ENCODE measurements at places on chromosomes 16 and 17.
A peak's percentile ranks its signal among the peaks of the same experiment; 100 is the strongest.

- DNase-seq, result no peak
Observed at GRCh38 chr16:11215935-11216556, 40.0 kb downstream of the SOCS1 start.

- DNase-seq, result no peak
Observed at GRCh38 chr17:68599091-68599490, 2.1 kb downstream of the FAM20A start.

GRCh38 chr16:629833-630248 is 944 bp upstream of the WFIKKN1 start:
- no peak for DNase-seq

GRCh38 chr16:62036101-62036801 is at the start of gene CDH8:
Gene CDH8, minus strand, starts transcription at chr16:62036438. Its CDS starts 15,035 bp downstream, at chr16:62021403.
- no peak for DNase-seq

DNA sequence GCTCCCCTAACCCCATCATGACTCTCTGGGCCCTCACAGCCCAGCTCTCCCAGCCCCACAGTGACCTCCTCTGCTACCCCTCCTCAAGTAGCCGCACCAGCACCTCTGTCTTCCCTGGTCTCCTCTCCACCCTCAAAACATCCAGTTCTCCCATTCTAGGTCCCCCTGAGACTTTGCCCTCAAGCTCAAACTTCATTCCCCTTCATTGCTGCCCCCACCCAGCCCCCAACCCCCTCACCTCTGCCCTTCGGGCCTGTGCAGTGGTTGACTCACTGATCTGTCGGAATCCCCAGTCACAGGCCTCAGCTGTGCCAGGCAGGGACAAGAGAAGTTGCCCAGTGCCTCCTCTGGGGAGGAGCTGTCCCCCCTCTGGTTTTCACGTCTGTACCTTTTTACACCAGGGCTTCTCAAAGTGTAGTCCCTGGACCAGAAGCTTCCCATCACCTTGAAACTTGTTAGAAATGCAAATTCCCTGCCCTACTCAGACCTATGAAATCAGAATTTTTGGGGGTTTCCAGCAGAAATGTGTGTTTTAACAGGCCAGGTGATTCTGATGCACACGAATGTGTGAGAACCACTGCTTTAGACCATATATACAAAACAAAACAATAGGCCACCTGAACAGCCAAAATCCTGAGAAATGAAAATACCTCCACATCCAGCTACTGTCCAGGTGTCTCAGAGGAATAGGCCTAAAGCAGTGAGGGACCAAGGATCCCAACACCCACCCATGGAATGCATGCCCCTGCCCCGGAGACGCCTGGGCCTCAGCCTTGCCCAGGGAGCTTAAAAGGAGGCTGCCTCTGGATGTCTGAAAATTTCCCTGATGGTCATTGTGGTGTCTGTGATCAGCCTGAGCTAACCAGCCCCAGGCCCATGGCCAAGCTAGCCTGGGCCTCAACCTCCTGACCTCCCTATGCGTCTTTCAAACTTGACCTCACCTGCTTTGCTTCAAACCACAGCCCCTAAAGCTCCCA is 853 bp upstream of the DOK4 start:
- DNase-seq, result no peak

DNA sequence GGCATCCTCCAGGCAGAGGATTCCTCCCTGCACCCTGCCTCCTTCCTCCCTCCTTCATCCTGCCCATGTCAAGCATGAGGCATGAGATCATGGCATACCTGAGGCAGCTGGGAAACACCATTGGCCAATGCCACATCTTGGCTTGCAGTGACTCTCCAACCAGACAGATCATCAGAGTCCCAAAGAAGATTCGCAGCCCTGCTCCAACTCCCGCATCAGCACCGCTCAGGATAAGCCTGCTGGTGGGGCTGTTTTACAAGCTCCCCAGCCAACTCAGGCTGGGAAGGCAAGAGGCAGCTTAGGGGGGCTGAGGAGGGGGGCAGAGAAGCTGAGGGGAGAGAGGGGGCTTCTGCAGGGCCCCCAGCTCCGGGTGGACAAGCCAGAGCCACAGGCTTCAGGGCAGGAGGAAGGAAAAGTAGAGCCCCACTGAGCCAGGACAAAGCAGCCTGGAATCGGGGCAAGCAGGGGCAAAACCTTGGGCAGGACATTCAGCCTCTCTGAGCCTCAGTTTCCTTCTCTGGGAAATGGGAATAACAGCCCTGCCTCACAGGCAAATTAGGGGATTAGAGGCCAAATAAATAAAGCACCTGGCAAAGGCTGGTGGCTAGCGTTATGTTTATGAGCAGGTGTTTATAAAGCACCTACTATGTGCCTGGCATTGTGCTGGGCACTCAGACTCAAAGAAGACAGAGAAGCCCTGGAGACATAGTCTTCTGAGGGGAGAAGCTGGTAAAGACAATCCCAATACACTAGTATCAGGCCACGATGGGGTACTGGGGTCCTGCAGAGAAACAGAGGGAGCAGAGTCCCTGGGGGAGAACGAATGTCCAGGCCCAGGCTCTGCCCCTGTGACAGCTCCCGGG is 88.1 kb downstream of the GOSR1 start:
- no peak for DNase-seq

DNA sequence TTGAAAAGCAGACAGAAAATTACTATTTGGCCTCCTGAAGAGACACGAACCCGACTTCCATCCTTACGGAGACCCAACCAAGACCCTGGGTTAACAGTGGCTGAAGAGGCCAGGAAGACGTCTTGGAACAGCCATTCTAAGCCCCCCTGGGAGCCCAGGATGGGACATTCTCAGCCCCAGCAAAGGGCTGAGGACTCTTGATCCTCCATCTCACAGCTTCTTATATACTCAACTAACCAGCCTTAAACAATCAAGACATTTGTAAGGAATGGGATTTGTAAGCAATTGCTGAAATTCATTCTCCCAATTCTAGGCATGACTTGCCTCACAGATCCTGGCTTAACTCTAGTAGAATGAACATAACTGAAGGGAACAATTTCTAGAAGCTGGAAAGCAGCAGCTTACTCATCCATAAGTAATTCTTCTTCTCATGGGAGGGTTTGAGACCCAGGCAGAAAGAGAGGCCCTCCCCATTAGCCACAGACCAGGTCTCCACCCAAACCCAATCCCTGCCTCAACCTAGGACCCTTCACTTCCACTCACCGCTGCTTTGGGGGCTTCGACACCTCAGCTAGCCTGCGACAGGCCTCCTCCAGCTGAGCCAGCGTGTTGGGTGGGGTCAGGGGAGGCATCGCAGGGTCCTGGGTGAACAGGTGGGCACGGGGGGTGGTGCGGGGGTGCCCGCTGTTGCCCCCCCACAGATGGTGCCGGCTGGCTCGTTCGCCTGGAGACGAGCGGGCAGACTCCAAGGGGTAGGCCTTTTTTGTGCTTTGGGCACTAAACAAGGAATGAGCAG is 25.5 kb downstream of the AXIN2 start:
- DNase-seq, result no peak

GRCh38 chr16:86791287-86792035 is 213.1 kb downstream of the FOXL1 start:
- no peak for DNase-seq

- no peak for DNase-seq
Observed at GRCh38 chr16:84818989-84819643, 669 bp upstream of the CRISPLD2 start.

DNA sequence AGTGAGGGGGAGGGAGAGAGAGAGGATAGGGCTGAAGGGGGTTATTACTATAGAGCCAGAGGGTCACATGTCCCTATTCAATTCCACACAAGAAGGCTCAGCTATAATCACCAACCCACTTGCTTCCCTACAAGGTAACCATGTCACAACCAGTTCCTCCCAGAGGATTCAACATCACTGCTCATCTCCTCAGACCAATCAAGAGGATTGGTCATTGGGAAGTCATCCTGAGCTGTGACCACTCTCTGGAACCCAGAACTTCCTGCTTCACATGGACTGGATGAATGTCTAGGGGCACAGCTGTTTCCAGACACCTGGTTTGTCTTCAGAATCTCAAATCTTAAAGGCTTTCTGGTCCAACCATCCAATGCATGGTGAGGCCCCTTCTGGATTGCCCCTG is 154.9 kb upstream of the SDK2 start:
- no peak for DNase-seq

GRCh38 chr17:72561266-72561665 is 440.4 kb downstream of the SOX9 start:
- no peak for DNase-seq

- DNase-seq, result no peak
Observed at GRCh38 chr16:21336231-21336630, 58.1 kb upstream of the CRYM start.

GRCh38 chr16:1021553-1022160 is 40.1 kb downstream of the SOX8 start:
- DNase-seq, result no peak

DNA sequence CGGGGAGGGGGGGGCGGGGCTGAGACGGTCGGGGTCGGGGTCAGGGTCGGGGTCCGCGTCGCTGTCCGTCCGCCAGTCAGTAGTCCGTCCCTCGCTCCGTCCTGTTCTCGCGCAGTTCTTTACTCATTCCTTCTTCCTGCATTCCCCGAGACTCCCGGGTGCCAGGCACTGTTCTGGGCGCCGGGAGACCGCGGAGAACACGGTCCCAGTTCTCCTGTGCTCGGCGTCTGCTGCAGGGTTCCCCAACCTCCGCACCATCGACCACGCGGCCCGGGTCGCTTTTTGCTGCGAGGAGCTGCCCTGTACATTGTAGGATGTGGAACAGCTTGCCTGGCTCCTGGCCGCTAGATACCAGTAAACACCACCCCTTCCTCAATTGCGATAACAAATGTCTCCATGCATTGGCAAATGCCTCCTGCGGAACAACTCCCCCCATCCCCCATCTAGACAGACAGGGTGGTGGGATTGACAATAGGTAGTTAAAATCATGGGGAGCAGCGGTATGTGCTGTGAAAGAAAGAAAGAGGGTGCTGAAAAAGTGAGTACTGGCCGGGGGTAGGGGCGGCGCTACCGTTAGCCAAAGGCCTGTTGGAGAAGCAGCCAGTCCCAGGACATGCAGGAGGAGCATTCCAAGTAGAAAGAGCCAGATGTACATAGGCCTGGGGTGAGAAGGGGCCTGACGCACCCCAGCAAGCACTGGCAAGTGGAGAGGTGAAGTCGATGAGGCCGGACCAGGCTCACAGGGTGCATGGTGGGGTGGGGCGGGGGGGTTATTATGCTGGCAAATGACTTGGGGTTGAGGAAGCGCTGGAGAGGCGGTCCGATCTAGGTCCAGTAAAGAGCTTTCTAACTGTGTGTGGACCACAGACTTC is 631 bp downstream of the TRAF7 start:
- no peak for DNase-seq

GRCh38 chr17:5211458-5211857 is 19.8 kb upstream of the ZNF594 start:
- no peak for DNase-seq

GRCh38 chr17:7886227-7887037 is 2.2 kb upstream of the CHD3 start:
- DNase-seq, result no peak

DNA sequence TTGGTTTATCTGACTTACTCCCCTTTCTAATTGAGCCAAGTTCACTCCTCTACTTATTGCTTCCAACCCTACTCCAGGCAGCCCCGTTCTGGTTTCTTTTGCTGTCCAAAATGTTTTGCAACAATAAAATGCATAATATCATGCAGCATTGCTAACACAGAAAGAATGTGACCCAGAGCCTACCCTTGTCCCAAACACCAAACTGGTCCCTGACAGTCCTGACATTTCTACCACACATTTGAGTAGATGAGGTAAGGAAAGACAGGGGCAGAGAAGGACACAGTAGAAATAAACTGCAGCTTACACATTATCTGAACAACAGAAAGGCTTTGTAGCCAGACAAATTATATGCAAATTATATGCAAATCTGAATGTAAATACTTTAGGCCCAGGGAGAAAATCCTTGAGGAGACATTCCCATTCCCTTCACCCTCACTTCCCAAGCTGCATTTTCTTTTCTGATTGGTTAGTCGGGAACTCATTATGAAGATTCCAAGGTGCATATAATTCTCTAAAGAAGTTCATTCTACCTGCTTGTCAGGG is 31.6 kb downstream of the SOX9 start:
- no peak for DNase-seq

DNA sequence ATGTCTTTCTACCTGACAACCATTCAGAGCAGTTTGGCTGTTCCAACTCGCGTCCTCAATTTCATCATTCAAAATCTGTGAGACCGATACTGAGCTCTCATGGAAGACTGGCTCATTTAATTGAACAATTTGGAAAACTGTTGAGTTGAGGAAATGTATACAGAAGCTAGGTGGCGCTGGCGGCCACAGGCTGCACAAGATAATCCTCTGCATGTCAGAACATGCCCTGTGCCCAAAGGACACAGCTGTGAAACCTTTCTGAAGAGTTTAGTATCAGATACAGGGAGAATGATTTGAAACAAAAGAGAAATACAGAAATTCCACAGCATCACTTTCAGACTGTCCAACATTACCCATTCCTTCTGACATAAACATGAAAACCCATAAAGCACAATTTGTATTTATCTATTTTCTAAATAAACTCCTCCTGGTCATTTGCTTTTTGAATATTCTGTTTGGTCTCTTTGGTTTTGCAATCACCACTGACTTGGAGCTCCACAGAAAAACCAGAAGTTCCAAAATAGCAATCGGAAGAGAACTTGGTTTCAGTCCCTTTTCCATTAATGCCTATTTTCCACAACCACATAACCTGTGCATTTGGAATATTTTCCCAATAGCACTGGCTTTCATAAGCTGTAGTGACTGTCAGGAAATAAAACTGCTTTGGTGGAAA is 192.8 kb downstream of the MAP2K6 start:
- peak; percentile 17 for DNase-seq

GRCh38 chr17:43406676-43407645 is 8.2 kb downstream of the ARL4D start:
- no peak for DNase-seq
